ENCODE measurements at places on chromosomes 7 and 10.
A peak's percentile ranks its signal among the peaks of the same experiment; 100 is the strongest.

DNA sequence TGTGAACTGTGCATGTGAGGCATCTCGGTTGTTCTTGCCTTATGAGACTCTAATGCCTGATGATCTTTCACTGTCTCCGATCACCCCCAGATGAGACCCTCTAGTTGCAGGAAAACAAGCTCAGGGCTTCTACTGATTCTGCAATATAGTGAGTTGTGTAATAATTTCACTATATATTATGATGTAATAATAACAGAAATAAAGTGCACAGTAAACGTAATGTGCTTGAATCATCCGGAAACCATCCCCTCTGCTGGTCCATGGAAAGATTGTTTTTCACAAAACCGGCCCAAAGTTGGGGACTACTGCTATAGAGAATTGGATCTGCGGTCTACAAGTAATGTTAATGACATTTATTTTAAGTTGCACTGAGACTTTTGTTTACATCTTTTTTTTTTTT is 126.7 kb downstream of the TPST1 start:
- no peak for DNase-seq

- DNase-seq, result no peak
Observed at GRCh38 chr10:22606164-22606614, 108.2 kb downstream of the PIP4K2A start.

DNA sequence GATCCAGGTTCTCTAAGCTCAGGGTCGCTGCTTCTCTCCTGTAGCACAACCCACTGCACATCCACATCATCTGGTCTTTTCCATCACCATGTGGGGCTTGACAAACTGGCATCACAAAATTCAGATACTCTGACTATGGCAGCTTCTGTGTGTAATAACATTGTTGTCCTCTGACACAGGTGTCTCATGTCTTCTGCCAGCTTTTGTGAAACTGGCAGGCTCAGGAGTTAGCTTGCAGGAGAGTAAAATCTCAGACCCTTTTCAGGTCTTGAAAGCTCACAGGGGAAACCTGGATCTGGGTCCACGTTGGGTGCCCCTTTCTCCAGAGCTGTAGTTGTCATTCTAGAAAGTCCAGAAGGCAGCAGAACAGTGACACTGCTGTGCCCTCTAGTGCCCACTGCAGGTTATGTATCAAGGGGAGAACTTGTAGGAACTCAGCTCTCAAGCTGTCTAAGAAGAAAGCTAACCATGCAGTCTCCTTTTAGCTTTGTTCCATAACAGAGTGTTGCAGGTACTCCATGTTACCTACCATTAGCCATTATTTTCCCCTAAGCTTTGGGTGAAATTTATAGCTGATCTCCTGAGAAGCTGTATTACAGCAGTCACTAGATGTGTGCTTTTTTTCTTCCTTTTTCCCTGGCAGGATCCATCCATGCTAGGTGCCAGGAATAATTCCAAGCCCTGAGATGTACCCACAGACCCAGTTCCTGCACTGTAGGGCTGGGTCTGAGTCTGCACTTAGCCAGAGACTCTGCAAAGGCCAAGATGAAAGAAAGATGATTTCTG is 102.7 kb downstream of the ZNF248 start:
- peak; percentile 8 for DNase-seq

DNA sequence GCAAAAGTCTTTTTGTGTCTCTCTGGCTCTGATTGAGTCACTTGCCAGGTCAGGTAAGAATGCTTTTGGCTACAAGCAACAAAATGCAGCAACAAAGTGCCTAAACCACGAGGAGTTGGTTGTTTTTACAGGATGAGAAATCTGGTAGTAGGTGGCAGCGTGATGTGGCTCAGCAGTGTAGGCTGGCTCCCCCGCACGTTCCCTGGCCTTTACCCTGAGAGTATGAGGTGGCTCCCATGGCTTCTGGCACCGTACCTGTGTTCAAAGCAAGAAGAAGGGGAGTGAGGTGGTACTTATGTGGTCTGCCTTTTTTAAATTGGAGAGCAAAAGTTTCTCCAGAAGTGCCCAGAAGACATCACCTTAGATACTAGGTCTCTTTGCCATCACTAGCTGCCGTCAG is 11.7 kb downstream of the PRKRIP1 start:
- no peak for DNase-seq

- DNase-seq, result no peak
Observed at GRCh38 chr10:78830976-78831375, 237.8 kb upstream of the ZMIZ1 start.

DNA sequence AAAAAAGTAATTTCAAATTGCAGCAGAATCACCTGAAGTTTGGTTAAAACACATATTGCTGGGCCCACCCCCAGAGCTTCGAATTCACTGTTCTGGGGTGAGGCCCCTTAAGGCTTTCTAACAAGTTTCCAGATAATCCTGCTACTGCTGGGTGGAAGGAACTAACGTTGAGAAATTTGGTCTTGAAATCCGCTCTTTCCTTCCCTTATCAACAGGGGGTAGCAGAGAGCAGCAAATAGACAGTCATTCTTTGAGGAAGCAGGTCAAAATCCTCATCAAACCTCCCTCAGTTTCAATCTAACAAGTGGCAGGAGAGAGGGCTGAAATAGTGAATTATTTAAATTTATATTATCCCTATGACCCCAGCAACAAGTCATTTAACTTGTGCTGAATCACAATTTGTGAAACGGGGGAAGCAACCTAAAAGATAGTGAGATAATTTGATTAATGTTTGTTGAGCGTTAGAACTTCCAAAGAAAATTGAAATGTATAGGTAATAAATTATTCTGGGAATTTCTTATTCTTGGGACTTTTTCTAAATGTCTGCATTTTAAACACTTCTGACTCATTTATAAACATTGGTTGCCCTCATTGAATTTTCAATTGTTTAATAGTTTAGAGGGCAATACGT is 21.7 kb upstream of the MALSU1 start:
- DNase-seq, result peak; percentile 70

GRCh38 chr7:68185631-68186456 is 1189.2 kb downstream of the TYW1 start:
- DNase-seq, result no peak

DNA sequence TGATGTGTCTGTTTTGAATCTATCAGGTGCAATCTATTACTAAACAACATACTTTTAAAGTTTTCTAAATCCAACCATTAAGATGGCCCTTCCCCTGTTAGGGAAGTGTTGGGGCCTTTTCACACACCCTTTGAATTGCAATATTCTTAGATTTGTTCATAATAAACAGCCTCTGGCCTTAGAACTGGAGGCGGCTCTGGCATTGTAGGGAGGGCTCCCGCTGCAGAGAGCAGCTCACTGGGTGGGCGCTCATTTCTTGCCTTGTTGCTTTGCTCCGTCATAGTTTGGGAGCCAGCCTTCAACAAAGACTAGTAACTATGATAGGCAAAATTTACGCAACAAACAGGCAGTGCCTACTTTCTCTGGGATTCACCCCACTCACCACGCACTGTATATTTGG is 4.2 kb upstream of the HOXA10 start:
- DNase-seq, result no peak

- no peak for DNase-seq
Observed at GRCh38 chr10:75530299-75530698, 98.9 kb downstream of the LRMDA start.

DNA sequence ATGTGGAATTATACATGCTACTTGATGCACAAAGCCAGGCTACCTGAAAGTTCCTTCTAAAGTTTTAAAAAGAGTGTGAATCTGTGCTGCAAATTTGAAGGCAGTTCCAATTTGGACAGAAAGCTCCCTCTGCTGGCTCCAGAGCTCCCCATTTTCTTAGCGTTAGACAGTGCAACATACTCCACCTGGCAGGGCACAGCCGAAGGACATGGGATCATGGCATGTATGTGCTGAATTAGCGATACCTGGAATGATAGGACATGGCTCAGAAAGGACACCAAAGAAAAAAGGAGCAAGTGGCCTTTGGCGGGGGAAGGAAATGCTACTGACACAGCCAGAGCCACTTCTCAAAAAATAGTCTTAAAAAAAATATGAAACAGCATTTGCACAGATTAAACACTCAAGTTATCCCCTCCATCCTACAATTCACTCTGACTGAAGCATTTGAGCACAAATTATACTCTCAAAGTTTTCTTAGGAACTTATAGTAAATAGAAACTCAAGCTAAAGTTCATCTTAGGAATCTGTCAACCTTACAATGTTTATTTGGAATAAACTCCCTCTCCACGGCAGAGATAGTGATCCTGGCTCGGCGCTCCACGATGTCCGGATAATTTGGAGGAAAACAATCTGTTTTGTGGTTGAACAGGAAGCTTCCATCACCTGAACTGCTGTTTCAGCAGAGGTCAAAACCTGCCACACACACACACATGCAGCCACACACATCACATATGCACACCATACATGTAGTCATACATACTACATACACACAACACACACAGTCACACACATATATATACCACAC is 80.0 kb downstream of the C7orf25 start:
- peak; percentile 37 for DNase-seq
